Right atrium auricular region (tissue), 2 donors: ENCODE measurements at places on chromosomes 12 and 14. TPM values are rescaled to one million over a fixed set of nuclear protein-coding genes. Genes with fewer than 3 reads are reported as not detected.

- DNase-seq, result no peak
These were observed 265.3 kb upstream of the TBX3 start for GRCh38 chr12:114949058-114949820.

PTPN21 gene
- total RNA-seq, result 22.4 TPM

GALNT8 gene
- 2.0 TPM for total RNA-seq

ABCB9 gene
- 5.7 TPM for total RNA-seq

DNA sequence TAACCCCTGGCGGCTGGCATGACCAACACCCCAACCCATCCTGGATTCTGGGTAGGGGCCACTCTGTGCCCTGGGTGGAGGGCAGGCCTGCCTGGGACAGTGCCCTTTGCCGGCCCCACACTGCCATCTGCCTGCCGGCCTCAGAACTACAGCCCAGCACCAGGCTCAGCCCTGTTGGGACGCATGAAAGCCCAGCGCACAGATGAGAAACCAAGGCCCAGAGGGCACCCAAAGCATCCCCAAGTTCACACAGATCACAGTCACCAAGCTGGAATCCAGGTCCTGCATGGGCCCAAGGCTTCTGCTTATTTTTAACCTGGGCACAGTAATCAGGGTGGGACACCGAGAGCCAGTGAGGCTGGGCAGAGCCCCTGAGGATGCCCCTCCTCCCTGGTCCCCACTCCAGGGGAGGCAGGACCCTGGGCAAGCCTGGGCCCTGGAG lies 26.2 kb downstream of the RFLNA start:
- DNase-seq, result peak; percentile 82

GPN3 gene
- total RNA-seq, result 22.0 TPM

DNA sequence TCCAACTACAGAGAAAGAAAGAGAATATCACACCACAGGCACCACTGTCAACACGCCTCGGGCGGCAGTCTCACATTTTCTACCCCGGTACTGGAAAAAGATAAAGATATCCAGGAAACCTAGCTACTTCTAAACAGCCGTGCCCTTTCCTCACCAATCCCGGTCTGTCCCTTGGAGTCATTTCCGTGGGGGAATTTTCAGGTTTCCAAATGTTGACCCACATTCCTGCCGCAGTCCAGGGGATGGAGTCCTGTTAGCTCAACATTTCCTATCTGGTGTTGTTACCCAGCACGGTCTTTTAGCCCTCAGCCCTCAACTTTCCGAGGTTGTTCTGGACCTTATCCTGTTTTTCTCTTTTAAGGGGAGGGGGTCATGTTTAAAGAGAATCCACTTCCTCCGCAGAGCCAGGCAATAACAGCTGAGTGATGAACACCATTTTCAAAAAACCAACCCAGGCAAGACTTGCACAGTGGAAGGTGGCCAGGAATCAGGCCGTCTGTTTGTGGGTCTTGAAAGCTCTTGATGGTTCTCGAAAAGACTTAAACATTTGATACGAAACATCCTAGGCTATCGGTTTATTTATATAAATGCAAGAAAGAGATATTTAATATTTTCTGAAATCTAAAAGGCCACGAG lies 4.6 kb downstream of the SSH1 start:
- peak; percentile 70 for DNase-seq

GRCh38 chr12:96198965-96199364 lies 4.8 kb downstream of the ELK3 start:
- no peak for DNase-seq

GLIPR1L1 gene
- not detected for total RNA-seq

SERPINA1 gene
- total RNA-seq, result 2.4 TPM

DLGAP5 gene
- total RNA-seq, result 1.2 TPM

POTEM gene
- not detected for total RNA-seq

DNA sequence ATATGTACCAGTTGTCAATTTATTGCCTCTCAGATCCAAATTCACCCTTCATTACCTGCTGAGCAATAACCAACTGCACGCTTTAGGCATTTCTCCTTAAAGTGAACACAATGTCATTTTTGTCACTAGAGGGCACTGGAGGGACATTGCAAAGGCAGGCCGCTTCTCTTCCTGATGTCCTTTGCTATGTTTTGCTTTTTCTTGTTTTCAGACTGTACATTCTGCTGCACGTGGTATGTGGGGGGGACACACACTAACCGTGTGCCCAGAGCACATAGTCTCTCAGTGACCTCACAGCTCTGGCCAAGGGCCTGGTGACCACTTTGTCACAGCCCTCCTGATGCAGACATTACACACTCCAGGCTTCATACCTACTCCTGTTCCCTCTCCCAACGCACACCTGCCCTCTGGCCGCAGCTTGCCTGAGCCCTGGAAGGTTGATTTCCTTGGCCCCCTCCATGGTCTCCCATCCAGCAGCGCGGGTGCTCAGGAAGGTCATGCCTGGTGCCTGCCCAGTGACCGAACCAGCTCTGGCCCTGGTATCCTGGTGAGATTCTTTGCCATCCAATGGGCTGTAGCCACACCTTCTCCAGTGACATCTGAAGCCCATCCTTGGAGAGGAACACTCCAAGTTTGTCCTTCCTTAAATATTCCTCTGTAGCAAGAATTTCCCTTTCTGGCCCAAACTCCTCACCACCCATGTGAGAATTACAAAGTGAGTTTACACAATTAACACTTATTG lies 39.9 kb downstream of the MYO1H start:
- no peak for DNase-seq

GRCh38 chr12:120668868-120669840 lies 17.8 kb upstream of the MLEC start:
- no peak for DNase-seq

RNF212B gene
- not detected for total RNA-seq

FAM90A1 gene
- not detected for total RNA-seq

DNA sequence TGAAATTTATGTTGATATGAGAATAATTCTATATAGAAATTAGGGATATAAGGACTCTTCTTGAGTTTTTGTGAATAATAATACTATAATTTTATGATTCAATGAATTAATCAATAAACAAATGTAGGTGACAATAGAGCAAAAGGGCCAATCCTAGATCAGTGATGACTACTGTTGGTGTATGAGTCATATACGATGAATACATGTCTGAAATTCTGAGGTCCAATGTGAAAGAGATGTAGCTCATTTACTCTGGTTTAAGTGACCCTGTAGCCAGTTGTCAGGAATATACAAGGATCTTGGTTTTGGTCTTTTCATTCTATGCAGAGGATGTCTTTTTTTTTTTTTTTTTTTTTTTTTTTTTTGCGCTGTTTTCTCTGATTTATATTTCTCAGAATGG lies 72.1 kb upstream of the RTL1 start:
- no peak for DNase-seq

MTHFD1 gene
- 30.5 TPM for total RNA-seq

DNA sequence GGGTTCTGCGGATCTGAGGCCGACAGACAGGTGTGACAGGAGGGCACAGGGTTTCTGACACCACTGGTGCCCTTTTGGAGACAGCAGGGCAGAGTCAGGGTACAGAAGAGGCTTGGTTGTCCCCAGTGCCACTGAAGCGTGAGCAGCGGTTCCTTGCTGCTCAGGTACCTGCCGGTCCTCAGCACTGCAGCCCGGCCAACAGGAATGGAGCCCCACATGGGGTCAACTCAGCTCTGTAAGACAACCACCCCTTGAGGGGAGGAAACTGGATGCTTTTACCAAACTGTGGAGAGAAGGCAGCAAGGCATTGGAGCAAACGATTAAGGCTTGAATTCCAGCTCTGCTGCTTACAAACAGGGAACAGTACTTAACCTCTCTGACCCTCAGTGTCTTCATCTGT lies 246.4 kb upstream of the NOS1 start:
- no peak for DNase-seq

- DNase-seq, result no peak
These were observed 125.4 kb downstream of the DACT1 start for GRCh38 chr14:58763210-58763609.

SLC15A5 gene
- not detected for total RNA-seq

CPM gene
- total RNA-seq, result 19.8 TPM

TAS2R8 gene
- not detected for total RNA-seq

DNA sequence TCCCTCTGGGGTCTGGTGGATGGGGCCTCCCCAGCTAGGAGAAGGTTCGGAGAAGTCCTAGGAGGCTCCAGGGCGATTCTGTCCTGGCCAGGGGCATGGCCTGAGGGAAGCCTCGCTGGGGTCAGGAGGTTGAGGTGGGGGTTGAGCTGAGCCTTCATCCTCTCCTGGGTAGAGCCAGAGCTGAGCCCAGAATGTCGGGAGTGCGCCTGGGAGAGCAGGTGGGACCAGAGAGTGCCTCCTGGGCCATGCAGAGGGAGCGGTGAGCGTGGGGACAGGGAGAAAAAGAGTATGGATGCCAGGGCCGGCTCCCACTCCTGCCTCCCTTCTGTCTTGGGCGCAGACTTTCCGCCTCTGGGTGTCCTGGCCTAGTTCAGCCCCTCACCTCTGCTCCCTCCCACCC lies 13.1 kb downstream of the RPS6KL1 start:
- no peak for DNase-seq

DNA sequence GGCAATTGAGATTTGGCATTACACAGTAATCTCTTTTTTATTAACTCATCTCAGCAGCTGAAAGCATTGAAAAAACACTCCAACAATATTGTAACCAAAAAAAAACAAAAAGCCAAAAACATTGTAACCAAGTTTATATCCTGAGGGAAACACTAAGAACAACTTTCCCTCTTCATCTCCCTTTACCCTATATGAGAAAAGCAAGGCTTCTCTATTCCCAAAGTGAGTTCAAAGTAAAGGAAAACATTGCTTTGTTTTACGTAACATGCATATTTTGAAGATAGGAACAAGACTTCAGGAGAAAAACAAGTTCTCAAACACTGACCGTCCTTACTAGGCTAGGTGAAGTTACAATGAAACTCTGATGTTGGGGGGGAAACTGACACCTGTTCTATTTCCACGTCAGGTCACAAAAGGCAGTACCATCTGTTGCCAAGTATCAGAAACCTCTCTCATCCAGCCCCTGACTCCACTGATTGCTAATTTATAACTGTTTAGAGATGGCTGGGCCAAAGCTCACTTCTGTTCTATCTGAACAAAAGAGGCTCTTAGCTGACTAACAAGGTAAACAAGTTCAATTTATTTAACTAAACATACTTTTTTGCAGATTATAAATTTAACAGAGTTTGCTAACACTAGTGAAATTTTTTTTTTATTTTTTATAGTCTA lies 67.9 kb upstream of the PLXNC1 start:
- DNase-seq, result no peak

- no peak for DNase-seq
These were observed 5.2 kb upstream of the ACRBP start for GRCh38 chr12:6652391-6652790.

ZDHHC22 gene
- not detected for total RNA-seq

DNA sequence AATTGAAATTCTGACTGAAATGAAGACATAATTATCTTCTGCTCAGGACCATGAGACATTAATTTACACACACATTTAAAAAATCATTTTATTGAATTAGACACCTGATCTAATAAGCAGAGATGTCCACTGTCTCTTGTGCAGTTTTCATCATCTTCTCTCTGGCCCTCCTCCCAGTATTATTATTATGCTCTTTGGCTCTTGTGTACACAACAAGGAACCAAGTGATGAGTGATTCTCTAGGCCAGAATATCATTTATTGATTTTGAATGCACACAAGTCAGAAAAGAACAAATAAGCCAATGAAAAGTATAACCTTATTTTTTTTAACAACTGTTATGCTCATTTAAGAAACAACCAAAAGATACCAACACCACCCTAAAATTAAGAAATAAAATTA lies 244.7 kb upstream of the KRR1 start:
- no peak for DNase-seq

- DNase-seq, result no peak
These were observed 173.9 kb downstream of the GXYLT1 start for GRCh38 chr12:41970744-41971143.

- no peak for DNase-seq
These were observed 22.3 kb downstream of the RPH3A start for GRCh38 chr12:112813836-112814235.

DNA sequence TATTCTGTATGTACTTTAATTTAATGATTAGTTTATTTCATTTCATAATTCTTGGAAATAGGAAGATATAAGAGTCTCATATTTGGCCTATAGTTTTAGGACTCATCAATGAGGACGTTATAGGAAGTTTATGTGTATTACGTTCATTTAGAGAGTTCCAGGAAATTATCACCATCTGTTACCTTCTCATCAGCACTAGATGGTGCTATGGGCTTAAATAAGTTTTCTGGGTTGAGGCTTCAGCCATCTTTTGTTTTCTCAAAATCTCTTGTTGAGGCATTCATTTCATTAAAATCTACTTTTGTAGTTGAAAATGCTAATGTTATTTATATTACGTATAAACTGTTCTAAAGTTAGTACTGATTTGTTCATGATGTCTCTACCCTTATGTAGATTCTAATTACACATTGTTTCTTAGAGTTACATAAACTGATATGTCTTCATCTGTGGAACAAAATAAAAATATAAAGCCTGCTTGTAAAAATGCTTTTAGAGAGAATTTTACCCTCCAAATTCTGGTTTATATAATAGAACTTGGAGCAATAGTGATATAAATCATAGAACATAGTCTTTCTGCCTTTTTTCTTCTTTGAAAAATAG lies 89.2 kb downstream of the CFAP54 start:
- no peak for DNase-seq

TUNAR gene
- total RNA-seq, result not detected

GRCh38 chr14:104150136-104151025 lies 12.0 kb downstream of the KIF26A start:
- DNase-seq, result no peak

- DNase-seq, result no peak
These were observed 84.5 kb downstream of the PLEKHG3 start for GRCh38 chr14:64788706-64789105.

DNA sequence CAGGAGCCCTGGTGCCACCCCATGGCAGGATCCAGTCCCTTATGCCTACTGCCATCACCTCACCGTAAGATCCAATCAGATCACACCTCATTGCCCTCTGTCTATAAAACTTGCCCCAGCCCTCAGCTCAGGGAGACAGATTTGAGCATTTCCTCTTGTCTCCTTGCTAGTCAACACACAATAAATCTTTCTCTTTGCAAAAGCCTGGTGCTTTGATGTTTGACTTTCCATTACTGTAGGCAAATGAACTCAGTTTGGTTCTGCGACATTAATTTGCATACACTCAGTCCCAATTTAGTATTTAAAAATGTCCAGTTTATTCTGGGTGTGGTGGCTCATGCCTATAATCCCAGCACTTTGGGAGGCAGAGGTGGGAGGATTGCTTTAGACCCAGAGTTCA lies 188.4 kb downstream of the AEBP2 start:
- no peak for DNase-seq

DNA sequence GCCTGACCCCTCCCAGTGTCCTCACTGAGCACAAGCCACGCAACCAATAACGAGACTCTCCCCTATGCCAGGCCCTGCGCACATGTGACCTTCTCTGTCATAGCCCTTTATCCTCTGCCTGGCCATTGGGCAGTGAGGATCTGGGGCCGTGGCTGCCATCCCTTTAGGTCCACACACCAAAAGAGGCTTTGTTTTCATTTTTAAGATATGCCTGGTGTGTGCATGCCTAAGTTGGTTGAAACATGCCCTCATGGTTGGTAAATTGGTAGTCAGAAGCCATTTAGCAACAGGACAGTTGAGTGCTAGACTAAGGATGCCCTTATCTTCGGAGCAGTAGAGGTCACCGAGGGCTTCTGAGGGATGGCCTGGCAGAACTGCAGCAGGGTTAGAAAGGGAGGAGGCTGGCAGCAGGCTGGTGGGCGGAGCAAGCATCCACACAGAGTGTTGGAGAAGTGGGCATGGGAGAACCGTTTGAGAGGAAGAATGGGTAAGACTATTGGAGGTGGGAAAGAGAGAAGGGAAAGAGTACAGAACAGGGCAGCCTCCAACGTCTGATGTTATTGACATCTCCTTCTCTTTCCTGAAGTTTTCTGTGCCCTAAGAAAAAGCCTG lies 75.1 kb downstream of the SLC24A4 start:
- no peak for DNase-seq

C1QL4 gene
- not detected for total RNA-seq

- DNase-seq, result no peak
These were observed 7.4 kb downstream of the ZBTB39 start for GRCh38 chr12:56998981-56999380.

PTCSC3 gene
- total RNA-seq, result not detected
